ENCODE measurements at places on chromosomes 5 and 9. TPM values are rescaled to one million over a fixed set of nuclear protein-coding genes. Genes with fewer than 3 reads are reported as not detected.

STK32A gene
- 0.18 TPM for total RNA-seq

SPATA31D4 gene
- total RNA-seq = not detected

SLC1A3 gene
- total RNA-seq = not detected

TIMD4 gene
- not detected for total RNA-seq

ZNF608 gene
- 21.6 TPM for total RNA-seq

NKD2 gene
- 0.13 TPM for total RNA-seq

SLC34A1 gene
- total RNA-seq = not detected

INSL4 gene
- not detected for total RNA-seq

RNF208 gene
- total RNA-seq = 0.07 TPM

SLC28A3 gene
- not detected for total RNA-seq

TAF11L6 gene
- total RNA-seq = not detected

BRINP1 gene
- total RNA-seq = 0.11 TPM

PCDHB4 gene
- total RNA-seq = 0.04 TPM

ECM2 gene
- total RNA-seq = 0.18 TPM

SMIM33 gene
- not detected for total RNA-seq

PTGS1 gene
- 14.4 TPM for total RNA-seq

EIF4E1B gene
- not detected for total RNA-seq

IFNA2 gene
- not detected for total RNA-seq

ARHGEF39 gene
- 0.86 TPM for total RNA-seq

CCDC171 gene
- 0.86 TPM for total RNA-seq

ALDOB gene
- not detected for total RNA-seq

NR2F1 gene
- 32.4 TPM for total RNA-seq

OR2Y1 gene
- not detected for total RNA-seq

C9orf50 gene
- total RNA-seq = not detected

ADRA1B gene
- 0.07 TPM for total RNA-seq

MYO10 gene
- 126 TPM for total RNA-seq

LCN15 gene
- not detected for total RNA-seq

PCDHB2 gene
- 2.9 TPM for total RNA-seq

AHRR gene
- 5.4 TPM for total RNA-seq

TICAM2 gene
- 2.1 TPM for total RNA-seq

RBM22 gene
- total RNA-seq = 18.9 TPM

NR5A1 gene
- not detected for total RNA-seq

DRD1 gene
- total RNA-seq = not detected

FOXD4L4 gene
- total RNA-seq = 0.25 TPM

SAPCD2 gene
- 31.1 TPM for total RNA-seq

SPATA31E1 gene
- not detected for total RNA-seq

SLC45A2 gene
- total RNA-seq = 0.13 TPM

C5orf46 gene
- total RNA-seq = 0.21 TPM

NRG2 gene
- 0.46 TPM for total RNA-seq

PCDHGA1 gene
- 0.20 TPM for total RNA-seq

RORB gene
- total RNA-seq = not detected

ERCC8 gene
- total RNA-seq = 16.0 TPM

CFAP77 gene
- 0.20 TPM for total RNA-seq

SHISAL2B gene
- total RNA-seq = not detected

FANCG gene
- total RNA-seq = 32.5 TPM

FBXL7 gene
- total RNA-seq = 5.3 TPM

GLT6D1 gene
- total RNA-seq = not detected

BTNL8 gene
- total RNA-seq = not detected

CLIC3 gene
- 0.33 TPM for total RNA-seq

CRHBP gene
- not detected for total RNA-seq

KCNIP1 gene
- not detected for total RNA-seq

SCAMP1 gene
- total RNA-seq = 66.7 TPM

TAF11L5 gene
- total RNA-seq = not detected

RGS7BP gene
- 7.3 TPM for total RNA-seq

FAM78A gene
- 3.7 TPM for total RNA-seq

SARDH gene
- 0.35 TPM for total RNA-seq

SLC36A2 gene
- not detected for total RNA-seq

PIP5KL1 gene
- 0.21 TPM for total RNA-seq

QRFP gene
- not detected for total RNA-seq

Measured in pulmonary artery endothelial cell (primary cell).